Retinal pigment epithelial cell (primary cell): ENCODE measurements at places on chromosomes 7 and 10.
A peak's percentile ranks its signal among the peaks of the same experiment; 100 is the strongest.

GRCh38 chr10:107427016-107427415, 262.5 kb upstream of the SORCS1 start:
- no peak for DNase-seq

GRCh38 chr7:15433151-15433550, 128.7 kb downstream of the AGMO start:
- no peak for DNase-seq

GRCh38 chr7:132655131-132655727, 79.0 kb upstream of the PLXNA4 start:
- no peak for DNase-seq

GRCh38 chr7:31122649-31123058, 70.5 kb downstream of the ADCYAP1R1 start:
- DNase-seq: peak; percentile 44

- DNase-seq: peak; percentile 8
Observed at GRCh38 chr7:106522696-106523095, 138.3 kb downstream of the CCDC71L start.

DNA sequence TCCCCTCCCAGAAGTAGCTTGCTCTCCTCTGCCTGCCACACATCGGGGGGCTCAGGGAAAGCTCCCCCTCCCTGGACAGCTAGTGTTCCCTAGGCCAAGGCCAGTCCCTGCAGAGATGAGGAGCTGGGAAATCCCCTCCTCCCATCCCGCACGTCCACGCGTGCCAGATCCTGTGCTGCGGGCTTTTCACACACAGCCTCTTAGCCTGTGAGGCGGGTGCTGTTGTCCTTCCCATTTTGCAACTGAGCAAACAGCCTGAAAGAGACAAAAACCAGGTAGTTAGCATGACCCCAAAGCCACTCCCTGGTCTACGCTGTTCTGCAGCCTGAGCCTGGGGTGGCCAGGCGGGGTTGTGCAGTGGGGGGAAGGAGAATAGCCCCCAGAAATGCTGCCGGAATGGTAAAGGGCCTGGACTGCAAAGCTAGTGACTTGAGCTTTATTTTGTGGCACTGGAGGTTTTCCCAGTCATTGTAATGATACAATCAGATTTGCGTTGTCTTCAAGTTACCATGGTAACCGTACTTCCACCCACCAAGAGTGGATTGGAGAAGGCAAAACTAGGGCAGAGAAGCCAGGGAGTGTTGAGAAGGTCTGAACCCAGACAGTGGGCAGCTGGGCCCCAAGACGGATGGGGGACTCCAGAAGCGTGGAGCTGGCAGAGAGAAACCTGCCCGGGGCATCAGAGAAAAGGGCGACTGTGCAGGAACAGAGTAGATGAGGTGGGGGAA, 98.6 kb upstream of the KCTD7 start:
- no peak for DNase-seq

- DNase-seq: peak; percentile 84
Observed at GRCh38 chr7:129948877-129949291, 3.9 kb downstream of the UBE2H start.
